ENCODE measurements at places on chromosomes 3 and 15.

GRCh38 chr15:94610069-94610468 is 378.7 kb downstream of the MCTP2 start:
- no peak for DNase-seq

GRCh38 chr15:73723191-73723590 is 30.0 kb downstream of the INSYN1 start:
- no peak for DNase-seq

DNA sequence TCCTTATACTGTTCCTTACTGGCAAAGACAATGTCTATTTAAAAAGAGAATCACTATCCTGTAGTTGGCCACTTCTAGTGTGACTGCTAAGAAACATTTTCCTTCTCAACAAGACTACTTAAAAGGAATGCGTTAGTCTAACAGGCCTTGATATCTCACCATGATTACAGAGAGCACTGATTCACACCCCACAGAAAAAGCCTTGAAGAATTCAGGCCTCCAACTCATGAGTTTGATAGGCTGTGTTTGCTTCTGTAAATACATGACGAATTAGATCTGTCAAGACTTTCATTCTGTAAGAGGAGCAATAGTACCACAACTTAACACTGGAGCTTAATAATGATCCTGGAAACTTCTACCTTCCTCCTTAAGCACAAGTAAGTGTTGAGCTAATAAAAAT is 432.8 kb upstream of the NR2F2 start:
- no peak for DNase-seq

- DNase-seq = no peak
Measured at GRCh38 chr15:45331972-45332371, 46.4 kb downstream of the GATM start.

- DNase-seq = no peak
Measured at GRCh38 chr3:175288621-175289020, 429.5 kb downstream of the NAALADL2 start.

DNA sequence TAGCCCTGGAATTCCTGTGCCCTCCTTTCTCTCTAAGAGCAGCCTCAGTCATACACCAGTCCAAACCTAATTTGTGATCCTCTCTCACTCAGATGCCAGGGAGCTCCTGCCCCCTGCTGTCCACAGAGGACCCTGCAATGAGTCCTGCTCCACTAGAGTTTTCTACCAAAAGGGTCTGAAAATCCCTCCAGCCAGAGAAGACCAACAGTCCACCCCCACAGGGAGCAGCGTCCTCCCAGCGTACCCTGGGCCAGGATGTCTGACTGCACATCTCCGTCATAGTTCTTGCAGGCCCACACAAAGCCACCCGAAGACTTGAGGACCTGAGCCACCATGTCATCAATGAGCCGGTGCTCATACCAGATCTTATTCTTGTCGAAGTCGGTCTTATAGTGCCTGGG is 15.4 kb downstream of the IDH2 start:
- DNase-seq = no peak

- no peak for DNase-seq
Measured at GRCh38 chr3:7876741-7877297, 624.8 kb upstream of the LMCD1 start.

DNA sequence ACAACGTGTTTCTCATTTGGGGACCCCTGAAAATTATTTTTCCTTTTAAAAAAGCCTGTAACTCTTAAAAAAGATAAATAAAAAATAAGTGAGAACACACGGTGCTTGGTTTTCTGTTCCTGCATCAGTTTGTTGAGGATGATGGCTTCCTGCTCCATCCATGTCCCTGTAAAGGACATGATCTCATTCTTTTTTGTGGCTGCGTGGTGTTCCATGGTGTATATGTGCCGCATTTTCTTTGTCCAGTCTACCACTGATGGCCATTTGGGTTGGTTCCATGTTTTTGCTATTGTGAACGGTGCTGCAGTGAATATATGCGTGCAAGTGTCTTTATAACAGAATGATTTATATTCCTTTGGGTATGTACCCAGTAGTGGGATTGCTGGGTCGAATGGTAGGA is 2.3 kb downstream of the TSPAN3 start:
- DNase-seq = no peak

DNA sequence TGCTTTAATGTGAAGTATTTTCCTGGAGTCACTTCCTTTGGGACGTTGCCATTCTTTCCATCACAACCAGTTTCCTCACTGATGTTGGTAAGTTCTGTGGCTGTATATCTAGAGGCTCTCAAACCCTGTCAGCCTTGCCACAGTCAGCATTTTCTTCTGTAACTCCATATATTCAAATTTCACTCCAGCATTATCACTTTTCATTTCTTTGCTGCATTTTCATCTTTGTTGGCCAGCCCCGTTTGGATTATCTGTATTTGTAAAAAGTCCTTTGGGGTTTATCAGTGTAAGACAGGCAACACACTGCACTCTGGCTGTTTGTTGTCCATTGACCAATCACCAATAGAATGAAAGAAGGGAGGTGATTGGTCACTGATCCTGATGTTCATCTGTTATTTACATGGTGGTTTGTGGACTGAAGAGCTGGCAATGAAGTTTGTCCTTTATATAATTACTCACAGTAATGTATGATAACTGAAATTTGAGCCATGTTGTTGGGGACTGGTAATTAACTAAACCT is 20.3 kb downstream of the GMPS start:
- no peak for DNase-seq

- DNase-seq = no peak
Measured at GRCh38 chr3:11658180-11658579, 14.5 kb upstream of the VGLL4 start.

Data from globus pallidus (tissue), 1 donor.